ENCODE measurements at places on chromosomes 16 and 17.

- DNase-seq = no peak
These were observed 112.6 kb downstream of the AIPL1 start for GRCh38 chr17:6322316-6322715.

GRCh38 chr17:51000835-51001638, 119.6 kb downstream of the SPAG9 start:
- no peak for DNase-seq

DNA sequence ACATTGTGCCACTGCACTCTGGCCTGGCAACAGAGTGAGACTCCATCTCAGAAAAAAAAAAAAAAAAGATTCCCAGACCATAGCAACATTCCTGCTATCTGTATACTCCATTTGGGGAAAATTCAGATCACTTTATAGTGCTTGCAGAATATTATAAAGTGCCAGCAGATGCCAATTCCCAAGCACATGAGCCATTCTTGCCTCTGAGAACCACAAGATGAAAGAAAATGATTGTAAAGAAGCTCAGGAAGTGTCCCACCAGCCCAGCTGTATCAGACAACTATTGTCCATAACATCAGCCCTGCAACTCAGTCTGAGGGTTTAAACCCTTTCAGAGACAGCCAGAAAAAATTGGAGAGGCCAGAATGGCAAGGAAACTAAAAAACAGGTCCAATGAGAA, 69.0 kb downstream of the HS3ST2 start:
- no peak for DNase-seq

- no peak for DNase-seq
These were observed 12.2 kb upstream of the CBX4 start for GRCh38 chr17:79851461-79851817.

GRCh38 chr16:83733301-83733700, 74.5 kb upstream of the HSBP1 start:
- no peak for DNase-seq

DNA sequence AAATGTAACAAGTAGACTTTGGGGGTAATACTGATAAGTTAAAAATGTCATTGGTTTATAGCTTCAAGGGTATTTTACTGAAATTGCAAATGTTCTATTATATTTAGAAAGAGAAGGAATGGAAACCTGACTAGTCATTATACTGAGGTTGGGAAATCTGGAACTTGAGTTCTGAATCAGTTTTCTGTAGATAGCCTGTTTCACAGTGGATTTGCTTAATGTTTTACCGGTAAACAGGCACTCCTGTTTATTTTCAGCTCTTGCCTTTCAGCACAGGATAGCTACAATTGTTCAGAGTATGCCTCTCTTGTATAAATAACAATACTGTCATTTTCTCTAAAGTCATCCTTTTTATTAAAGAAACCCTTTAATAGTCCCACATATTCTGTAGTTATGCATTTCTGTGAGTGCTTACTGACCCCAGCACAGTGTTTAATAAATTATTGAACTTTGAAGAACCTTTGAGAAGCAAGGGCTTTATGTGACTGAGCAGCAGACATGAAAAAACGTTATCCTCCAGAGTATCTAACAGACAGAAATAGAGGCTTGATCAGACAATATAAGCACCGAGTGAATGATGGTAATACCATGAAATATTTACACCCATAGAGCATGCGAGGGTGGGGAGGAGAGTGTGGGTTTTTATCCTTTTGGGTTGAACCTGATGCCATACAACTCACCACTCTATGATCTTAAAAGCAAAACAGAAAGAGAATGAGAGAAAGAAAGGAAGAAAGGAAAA, 58.2 kb downstream of the FTO start:
- no peak for DNase-seq

DNA sequence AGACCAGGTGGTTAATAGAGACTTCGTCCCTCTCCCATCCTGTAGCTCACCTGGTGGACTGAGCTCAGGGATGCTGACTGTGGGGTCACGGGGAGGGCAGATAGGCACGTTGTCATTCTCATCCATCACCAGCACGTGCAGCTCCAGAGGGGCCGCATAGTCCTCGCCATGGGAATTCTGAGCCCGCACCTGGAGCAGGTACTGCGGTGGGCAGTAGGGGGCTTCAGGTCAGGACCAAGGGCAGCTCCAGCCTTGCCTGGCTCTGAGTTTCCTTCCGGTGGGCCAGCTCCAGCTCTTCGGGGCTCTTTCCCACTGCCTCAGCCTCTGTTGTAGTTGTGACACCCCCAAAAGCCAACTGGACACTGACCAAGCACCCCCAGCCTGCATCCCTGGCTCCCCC, 5.6 kb downstream of the CDH16 start:
- no peak for DNase-seq

GRCh38 chr17:7462474-7463371, 16.7 kb downstream of the ZBTB4 start:
- no peak for DNase-seq

DNA sequence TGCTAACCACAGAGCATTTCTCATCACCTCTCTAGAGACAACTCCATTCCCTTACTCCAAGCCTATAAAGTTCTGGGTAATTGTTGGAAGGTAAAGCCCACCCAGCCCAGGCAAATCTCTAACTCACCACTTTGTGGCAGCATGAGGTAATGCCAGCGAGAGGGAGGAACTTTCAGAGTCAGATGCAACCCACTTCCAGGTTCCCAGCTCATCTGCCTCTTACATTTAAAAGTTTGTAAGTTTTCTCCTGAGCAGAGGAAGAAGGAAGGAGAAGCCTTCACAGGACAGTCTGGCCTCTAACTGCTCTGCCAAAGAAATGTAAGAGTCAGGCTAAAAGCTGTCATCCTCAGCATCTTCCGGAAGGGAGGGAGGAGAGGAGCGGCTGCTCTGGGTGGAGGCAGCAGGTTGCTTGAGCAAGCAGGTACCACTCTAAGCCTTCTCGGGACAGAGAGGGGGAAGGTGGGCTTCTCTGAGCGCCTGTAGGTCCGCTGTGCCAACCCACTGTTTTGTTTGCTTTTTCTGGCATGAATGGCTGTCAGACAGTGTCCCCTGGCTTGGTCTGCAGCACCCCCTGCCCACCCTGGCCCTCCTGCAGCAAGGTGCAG, 1.0 kb downstream of the ZNF319 start:
- peak; percentile 38 for DNase-seq
